AG04450 (cell line): ENCODE measurements at places on chromosomes 1 and 21.

- no peak for DNase-seq
Observed at GRCh38 chr21:34707876-34708325, 39.1 kb downstream of the CLIC6 start.

DNA sequence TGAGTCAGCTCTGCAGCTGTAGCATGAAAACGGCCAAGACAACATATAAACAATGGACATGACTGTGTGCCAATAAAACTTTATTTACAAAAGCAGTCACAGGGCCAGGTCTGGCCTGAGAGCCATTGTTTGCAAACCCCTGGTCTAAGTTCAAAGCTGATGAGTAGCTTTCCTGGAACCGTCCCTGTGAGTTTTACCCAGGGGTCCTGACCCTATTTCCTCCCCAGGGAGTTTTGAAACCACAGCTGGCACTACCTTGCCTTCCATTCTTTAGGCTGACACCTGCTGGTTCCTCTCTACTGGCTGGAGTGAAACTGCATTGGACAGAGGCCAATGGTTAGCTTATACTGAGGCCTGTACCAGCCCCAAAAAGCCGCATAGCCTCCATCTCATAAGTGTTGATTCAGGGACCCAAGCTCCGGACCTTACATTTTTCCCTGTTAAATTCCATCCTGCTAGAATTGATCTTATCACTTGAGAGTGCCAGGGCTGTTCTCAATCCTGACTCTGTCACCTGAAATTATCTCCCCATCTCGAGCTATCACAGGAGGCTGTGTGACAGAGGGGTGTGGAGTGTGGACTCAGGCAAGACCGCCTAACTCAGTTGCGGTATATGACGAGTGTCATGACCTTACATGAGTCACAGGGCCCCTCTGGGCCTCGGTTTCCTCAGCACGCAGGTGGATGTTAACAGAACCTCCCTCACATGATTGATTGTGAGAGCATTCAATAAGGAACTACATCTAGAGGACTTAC, 343.6 kb downstream of the NPHP4 start:
- no peak for DNase-seq

DNA sequence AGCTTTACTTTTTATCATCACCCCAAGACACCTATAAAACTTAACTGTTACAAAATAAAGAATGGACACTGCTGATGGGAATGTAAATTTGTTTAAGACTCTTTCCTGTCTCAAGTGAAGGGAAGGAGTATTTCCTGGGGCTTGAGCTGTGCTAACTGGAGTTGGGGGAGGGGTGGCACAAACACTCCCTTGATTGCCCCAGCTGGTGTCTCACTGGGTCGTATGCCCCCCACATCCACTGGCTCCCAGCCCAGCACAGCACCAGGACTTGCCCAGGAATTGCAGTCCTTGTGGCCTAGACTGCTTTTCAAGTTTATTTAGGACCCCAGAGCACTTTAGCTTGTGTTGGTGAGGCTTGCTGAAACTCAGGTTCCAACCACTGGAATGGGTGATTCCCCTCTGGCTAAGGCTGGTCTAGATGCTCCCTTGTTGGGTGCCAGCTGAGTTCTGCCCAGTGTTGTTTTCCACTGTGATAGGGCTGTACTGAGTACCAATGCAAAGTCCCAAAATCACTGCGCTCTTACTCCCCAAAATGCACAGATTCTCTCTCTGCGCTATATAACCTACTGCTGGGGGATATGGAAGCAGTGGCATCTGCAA, 49.1 kb upstream of the DR1 start:
- DNase-seq: no peak

- no peak for DNase-seq
Observed at GRCh38 chr1:1216770-1217620, 3.0 kb upstream of the TNFRSF4 start.

- DNase-seq: no peak
Observed at GRCh38 chr1:59143811-59144210, 153.1 kb upstream of the FGGY start.

DNA sequence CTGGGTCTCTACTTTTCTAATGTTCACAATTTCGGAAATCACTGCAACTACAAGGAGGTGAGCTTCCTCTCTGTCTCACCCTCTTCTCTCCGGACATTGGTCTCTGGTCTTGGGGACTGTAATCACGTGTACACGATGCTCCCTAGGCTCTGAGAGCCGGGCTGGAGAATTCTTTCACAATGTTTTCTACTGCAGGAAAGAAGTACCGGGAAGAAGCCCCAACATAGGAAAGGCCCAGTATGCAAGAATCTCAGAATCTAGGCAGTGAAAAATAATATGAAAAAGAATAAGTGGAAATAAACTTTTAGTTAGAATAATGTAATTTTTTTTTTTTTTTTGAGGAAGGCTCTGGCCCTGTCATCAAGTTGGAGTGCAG, 13.5 kb upstream of the HJV start:
- DNase-seq: no peak

- DNase-seq: no peak
Observed at GRCh38 chr1:97210307-97210706, 488.7 kb downstream of the PTBP2 start.

DNA sequence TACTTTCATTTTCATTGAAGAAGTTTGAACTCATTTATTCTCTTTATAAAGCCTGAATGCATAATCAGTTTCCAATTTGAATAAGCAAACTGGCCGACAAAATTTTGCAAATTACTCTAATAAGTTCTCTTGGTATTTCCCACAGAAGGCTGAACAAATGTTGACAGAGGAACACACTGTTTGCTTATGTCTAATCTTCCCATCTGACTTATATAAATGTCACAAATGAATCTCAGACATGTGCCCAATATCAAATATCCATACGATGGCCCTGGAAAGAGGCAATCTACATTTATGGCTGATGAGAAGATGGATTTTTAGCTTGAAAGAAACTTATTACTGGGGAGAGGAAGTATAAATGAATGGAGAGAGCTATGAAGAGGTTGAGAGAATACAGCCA, 380.6 kb upstream of the ZRANB2 start:
- no peak for DNase-seq

DNA sequence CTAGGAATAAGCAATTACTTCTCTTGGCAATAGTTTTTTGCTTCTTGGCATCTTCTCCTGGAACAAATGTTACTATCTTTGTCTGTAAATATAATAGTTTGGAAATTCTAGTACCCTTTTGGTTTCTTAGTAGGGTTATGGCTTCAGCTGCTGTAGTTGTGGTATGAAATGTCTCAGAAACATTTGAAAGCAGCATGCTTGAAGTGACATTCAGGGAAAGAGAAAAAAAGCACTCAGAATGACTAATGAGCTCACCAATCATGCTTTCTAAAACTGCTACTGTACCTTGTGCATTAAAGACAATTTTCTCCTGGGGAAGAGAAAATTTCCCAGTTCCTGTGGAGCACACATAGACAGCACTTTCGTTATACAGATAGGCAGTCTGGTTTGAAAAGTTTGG, 21.0 kb downstream of the NUP133 start:
- DNase-seq: no peak

DNA sequence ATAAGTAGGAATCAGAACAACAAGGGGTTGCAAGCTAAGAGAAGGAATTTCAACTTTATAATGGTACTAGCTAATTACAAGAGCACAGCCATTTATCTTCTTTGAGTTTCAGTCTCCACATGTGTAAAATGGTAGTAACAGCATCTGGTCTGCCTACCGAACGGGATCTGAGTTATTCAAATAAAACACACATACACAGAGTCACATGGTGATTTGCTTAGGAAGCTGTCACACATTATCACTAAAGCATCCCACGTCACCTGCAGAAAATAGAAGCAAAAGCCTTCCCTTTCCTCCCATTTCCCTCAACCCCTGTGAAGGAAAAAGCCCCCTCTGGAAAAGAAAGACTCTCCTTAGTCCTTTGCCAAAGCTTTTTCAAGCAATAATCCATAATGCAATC, 389.7 kb downstream of the OMA1 start:
- no peak for DNase-seq

DNA sequence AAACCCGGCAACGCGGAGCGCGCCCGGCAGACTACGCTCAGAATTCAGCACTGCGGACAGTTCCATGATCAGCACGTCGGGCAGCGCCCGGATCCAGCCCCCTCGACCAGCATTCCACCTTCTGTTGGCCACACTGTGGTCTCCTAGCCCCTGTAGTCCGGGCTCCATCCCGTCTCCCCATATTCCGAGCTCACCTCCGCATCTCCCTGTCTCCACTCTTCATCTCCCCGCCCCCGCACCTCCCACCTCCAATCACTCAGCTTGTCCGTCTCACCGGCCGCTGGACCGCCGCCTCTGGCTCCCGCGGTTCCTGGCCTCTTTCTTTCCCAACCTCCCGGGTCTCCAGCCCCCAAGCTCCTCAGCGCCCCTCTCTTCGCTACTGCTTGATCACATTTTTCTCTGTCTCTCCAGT, 500 bp downstream of the EPHA10 start:
- DNase-seq: peak; percentile 6

- DNase-seq: peak; percentile 26
Observed at GRCh38 chr1:183543619-183544204, 46.5 kb downstream of the NCF2 start.

DNA sequence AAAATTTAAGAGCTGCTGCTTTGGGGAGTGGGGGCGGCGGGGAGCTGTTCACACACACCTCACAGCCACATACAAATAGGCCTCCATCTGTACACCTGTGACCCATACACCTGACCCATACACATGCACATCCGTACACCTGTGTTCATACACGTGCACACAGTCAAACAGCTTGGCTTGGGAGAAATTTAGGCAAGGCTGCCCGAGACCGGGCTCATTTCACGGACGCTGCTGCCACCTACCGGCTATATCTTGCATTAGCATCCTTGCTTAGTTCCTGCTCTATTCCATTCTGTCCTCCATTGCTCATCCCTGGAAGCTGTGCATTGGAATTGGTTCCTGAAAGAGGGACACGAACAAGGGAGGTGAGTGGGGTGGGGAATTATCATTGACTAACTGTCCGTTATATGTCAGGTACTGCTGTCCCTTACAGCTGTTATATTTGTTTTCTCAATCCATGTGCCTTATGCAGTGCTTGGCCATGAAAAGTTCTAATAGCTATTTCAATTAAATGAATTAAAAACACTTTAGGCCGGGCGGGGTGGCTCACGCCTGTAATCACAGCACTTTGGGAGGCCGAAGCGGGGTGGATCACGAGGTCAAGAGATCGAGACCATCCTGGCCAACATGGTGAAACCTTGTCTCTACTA, 37.1 kb upstream of the EPB41 start:
- DNase-seq: peak; percentile 23

DNA sequence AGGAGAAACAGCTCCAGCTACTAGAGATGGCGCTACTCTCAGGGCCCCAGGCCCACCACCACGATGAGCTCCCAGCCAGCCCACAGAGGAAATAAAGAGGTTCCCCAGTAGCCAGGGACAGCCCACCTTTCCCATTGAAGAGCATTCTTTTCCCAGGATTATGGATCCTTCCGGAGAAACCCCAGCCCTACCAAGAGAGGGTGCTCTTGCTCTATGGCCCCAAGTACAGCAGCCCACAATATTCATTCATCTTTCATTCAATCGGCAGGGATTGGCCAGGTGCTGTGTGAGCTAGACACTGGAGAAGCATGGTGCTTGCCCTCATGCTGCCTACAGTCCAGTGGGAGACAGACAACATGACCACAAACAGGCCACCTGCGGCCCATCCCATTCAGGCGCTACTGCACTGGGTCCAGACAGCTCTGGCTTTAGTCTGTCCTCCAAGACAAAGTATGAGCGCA, 29.9 kb downstream of the PMVK start:
- no peak for DNase-seq

- DNase-seq: peak; percentile 71
Observed at GRCh38 chr1:37807555-37808368, at the start of the genes C1orf122 and YRDC. Gene C1orf122, plus strand, starts transcription at chr1:37807790. Its CDS starts 615 bp downstream, at chr1:37808405. Gene YRDC, minus strand, starts transcription at chr1:37808208. Its CDS starts 28 bp downstream, at chr1:37808180.

DNA sequence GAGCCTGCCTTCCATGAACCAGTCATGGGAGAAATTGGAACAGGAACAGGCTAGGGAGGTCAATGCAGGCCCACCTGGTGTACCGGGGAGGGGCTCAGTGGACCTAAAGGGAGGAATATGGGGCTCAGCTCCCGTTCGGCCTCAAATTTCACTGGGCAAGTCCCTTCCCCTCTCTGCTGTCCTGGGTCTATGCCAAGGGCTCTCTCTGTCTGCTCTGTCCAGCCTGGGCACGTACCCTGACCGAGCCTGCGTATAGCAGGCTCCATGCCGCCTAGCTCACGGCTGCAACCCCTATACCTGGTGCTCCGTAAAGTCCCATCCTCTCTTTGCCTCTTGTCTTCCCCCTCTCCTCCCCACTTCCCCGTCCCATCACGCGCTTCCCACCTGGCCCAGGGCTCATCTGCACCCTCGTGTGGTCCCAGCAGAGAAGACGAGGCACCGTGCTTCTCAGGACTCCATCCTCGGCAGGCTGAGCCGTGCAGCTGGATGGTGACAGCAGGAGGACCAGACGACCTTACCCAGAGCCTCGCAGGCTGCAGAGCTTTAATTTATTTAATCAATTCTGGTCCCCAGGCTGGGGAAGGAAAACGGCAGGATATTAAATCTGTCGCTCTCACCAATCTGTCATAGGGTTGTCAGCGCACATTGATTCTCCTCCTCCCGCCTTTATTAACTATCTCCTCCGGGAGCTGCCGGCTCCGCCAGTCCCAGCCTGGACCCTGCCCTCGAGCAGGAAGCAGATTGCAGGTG, 25.0 kb upstream of the DISP3 start:
- DNase-seq: no peak

- DNase-seq: no peak
Observed at GRCh38 chr1:66172272-66172671, 361.7 kb upstream of the SGIP1 start.

GRCh38 chr1:33350611-33351280, 29.8 kb upstream of the A3GALT2 start:
- no peak for DNase-seq

DNA sequence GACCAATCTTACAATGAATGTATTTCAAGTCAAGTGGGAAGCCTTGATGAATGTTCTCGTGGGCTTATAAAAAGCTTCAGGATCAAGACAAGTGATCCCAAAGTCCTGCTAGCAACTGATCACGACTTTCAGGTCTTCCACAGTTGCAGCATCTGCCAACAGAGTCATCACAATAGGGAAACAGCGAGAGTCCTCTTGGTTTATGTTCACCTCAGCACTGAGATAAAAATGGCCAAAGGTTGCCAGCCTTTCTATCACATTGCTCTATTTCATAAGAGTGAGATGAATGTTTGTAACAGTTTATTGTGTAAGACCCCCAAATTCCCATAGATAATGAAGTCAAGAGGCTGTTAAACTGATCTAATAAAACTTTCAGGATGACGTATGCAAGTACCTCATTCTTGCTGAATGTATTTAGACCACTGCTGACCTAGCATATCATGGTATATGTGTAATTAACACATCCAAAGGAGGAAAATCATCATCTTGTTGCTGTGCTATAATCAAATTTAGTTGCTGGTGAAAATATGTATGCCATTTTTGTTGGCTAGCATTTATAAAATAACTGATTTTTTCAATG, 150.6 kb downstream of the TGFBR3 start:
- no peak for DNase-seq

GRCh38 chr1:89198081-89198480, 661 bp downstream of the GBP4 start:
- DNase-seq: no peak

GRCh38 chr1:81197591-81197990, 603.1 kb upstream of the ADGRL2 start:
- no peak for DNase-seq

DNA sequence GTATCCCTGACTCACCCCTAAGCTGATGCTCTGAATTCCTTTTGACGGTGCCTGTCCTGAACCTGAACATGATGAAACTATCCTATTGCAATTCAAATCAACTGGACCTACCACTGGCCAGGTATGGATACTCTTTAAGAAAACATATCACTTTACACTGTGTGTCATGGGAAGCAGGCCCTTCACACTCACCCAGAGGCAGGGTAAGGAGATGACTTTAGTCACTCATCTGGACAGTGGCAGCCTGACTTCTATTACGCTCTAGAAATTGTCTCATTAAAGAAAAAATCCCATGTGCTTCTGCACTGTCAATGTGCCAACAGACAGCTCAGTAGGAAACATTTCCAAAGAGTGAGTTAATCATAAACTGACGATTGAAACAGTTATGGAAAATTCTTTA, 94.3 kb downstream of the VAV3 start:
- DNase-seq: no peak
